ENCODE measurements at places on chromosomes 16 and 17. TPM values are rescaled to one million over a fixed set of nuclear protein-coding genes. Genes with fewer than 3 reads are reported as not detected.

TCAP gene
- total RNA-seq: 1.3 TPM

CDH3 gene
- total RNA-seq: 3.6 TPM

CRISPLD2 gene
- total RNA-seq: 3.3 TPM

CYB561 gene
- 6.1 TPM for total RNA-seq

TMEM235 gene
- total RNA-seq: not detected

KRTAP2-3 gene
- not detected for total RNA-seq

GPRC5B gene
- total RNA-seq: 0.76 TPM

C16orf87 gene
- total RNA-seq: 14.0 TPM

SLC25A39 gene
- 109 TPM for total RNA-seq

DNA sequence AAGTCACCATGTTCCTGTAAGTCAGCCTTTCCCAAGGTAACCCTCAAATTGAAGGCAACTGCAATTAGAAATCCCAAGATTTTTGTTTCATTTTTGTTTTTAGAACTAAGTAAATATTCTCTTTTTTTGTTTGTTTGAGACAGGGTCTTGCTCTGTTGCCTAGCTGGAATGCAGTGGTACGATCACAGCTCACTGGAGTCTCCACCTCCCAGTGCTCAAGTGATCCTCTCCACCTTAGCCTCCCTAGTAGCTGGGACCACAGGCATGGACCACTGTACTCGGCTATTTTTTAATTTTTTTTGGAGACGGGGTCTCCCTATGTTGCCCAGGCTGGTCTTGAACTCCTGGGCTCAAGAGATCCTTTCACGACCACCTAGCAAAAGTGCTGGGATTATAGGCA, 10.6 kb upstream of the LRRC59 start:
- no peaks in the 10 kb centered on the region for H3K4me1 ChIP-seq
- no peaks in the 10 kb centered on the region for H3K36me3 ChIP-seq
- no peak overlapping the region for H3K4me3 ChIP-seq
- DNase-seq: no peak

DNA sequence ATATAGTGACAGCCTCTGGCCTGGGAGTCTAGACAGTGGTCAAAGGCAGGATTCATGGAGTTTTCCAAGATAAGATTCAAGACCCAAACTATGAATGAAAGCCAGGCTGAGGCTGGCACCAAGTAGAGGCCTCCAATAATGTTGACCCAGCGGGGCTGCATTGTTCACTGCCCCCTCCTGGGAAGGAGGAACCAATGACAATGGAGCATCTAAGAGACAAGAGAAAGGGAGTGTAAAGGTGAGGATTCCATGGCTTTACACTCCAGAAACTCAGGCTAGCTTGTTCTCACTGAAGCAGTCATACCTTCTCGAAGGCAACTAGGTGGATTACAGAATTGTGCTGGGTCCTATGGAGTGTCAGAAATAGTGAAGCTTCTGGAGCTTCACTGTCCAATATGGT, 380.3 kb downstream of the WWOX start:
- no peaks in the 10 kb centered on the region for H3K36me3 ChIP-seq
- no peak for DNase-seq
- H3K27ac ChIP-seq: no peak overlapping the region
- no peak overlapping the region for H3K4me3 ChIP-seq
- H3K4me1 ChIP-seq: peaks cover 15% of the 10 kb centered on the region

GRCh38 chr17:7204828-7205461, 14.7 kb downstream of the DLG4 start:
- no peaks in the 10 kb centered on the region for H3K27me3 ChIP-seq
- H3K36me3 ChIP-seq: peaks cover 13% of the 10 kb centered on the region
- peak overlapping the region; percentile 89 for H3K27ac ChIP-seq
- H3K4me3 ChIP-seq: peak overlapping the region; percentile 70
- peak; percentile 90 for DNase-seq

GRCh38 chr16:31502981-31503380, 5.2 kb downstream of the RUSF1 start:
- DNase-seq: no peak
- no peaks in the 10 kb centered on the region for H3K27me3 ChIP-seq
- peaks cover 11% of the 10 kb centered on the region for H3K36me3 ChIP-seq
- peaks cover 13% of the 10 kb centered on the region for H3K4me1 ChIP-seq
- no peak overlapping the region for H3K27ac ChIP-seq

DNA sequence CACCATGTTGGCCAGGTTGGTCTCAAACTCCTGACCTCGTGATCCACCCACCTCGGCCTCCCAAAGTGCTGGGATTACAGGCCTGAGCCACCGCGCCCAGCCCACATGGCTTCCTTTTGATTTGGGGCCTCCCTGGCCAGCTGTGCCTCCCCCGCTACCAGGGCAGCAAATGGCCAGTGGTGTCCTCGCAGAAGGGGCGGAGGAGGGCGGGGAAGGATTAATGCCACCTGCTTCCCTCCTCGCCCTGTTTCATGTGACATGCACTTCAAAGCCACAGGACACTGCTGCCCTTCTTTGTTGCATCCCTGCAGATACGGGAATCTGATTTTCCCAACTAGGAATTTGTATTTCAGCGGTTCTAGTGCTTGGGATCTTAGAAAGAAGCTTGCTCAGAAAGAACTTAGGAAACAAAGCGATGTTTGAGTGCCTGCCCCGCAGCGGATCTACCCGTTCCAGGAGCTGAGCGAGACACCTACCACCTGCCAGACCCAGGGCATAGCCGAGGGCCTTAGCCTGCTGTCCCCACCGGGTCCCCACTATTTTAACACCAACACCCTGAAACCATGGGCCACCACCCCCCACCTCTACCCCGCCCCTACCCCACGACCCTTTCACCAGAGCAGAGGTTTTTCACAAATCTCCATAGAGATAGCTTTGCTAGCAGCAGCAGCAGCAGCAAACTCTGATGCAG, 37.7 kb upstream of the CCDC182 start:
- H3K4me1 ChIP-seq: peaks cover 4% of the 10 kb centered on the region
- H3K4me3 ChIP-seq: no peak overlapping the region
- H3K27me3 ChIP-seq: peaks cover 33% of the 10 kb centered on the region
- no peak for DNase-seq
- no peaks in the 10 kb centered on the region for H3K36me3 ChIP-seq

GRCh38 chr16:59330019-59330670, 596.0 kb upstream of the GOT2 start:
- H3K4me1 ChIP-seq: peaks cover 48% of the 10 kb centered on the region
- H3K36me3 ChIP-seq: no peaks in the 10 kb centered on the region
- DNase-seq: no peak
- H3K4me3 ChIP-seq: no peak overlapping the region
- no peaks in the 10 kb centered on the region for H3K27me3 ChIP-seq
- H3K27ac ChIP-seq: no peak overlapping the region

- peaks cover 22% of the 10 kb centered on the region for H3K27me3 ChIP-seq
- H3K4me3 ChIP-seq: no peak overlapping the region
- no peak for DNase-seq
Measured at GRCh38 chr17:4623249-4623648, 18.2 kb downstream of the ALOX15 start.

DNA sequence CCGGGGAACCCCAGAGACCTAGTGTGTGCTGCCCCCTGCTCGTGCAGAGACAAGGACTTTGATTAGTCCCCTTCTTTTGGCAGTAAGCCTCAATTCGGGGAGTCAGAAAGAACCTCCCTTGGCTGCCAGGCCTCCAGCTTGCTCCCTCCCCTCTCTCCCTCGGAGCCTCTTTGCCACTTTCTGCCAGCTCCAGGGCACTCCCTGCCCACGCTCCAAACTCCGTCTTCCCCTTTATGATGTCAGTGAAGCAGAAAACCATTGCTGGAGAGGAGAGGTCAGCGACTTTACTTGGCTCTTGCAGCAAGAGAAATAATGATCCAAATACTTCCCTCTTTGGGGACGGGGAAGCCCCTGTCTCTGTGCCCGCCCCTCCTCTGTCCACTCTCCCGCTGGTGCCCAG, 28.1 kb downstream of the TTYH2 start:
- no peaks in the 10 kb centered on the region for H3K27me3 ChIP-seq
- no peak overlapping the region for H3K4me3 ChIP-seq
- H3K4me1 ChIP-seq: peaks cover 15% of the 10 kb centered on the region
- H3K27ac ChIP-seq: no peak overlapping the region

DNA sequence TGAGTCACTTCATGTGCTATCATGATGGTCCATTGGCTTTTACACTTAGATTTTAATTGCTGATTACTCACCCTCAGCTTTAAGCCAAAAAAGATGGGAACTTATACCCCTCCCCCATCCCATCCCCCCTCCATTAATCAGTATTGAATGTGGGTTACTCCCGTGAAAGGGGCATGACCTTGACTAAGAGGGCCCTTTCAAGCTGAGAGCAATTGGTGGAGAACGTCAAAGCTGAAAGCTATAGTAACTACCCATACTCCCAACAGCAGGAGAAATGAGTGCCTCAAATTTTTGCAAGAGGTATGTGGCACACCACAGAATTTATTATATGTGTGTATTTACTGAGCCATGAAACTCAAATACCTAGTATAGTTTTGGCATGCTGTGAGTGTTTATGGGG, 99.7 kb upstream of the CDH8 start:
- H3K36me3 ChIP-seq: no peaks in the 10 kb centered on the region
- no peaks in the 10 kb centered on the region for H3K4me1 ChIP-seq
- no peak overlapping the region for H3K4me3 ChIP-seq
- no peaks in the 10 kb centered on the region for H3K27me3 ChIP-seq
- H3K27ac ChIP-seq: no peak overlapping the region

DNA sequence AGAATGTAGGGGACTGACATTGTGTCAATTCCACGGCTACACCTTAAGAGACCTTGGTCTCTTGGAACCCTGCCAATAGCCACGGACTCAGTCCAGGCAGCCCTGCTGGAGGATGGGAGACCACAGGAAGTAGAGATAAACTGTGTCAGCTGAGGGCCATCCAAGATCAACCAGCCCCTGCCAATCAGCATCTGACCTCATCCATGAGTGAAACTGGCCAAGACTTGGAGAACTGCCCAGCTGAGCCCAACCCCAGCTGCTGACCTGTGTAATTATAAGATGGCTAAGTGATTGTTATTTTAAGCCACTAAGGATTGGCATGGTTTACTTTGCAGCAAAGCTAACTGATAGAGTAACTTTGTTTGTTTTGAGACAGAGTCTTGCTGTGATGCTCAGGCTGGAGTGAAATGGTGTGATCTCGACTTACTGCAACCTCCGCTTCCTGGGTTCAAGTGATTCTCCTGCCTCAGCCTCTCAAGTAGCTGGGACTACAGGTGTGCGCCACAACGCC, 13.3 kb upstream of the YWHAE start:
- no peak overlapping the region for H3K4me3 ChIP-seq
- no peak for DNase-seq
- H3K27me3 ChIP-seq: no peaks in the 10 kb centered on the region

GRCh38 chr17:7039832-7040231, 4.0 kb downstream of the SLC16A13 start:
- H3K36me3 ChIP-seq: no peaks in the 10 kb centered on the region
- no peak overlapping the region for H3K27ac ChIP-seq
- H3K4me1 ChIP-seq: peaks cover 35% of the 10 kb centered on the region

DNA sequence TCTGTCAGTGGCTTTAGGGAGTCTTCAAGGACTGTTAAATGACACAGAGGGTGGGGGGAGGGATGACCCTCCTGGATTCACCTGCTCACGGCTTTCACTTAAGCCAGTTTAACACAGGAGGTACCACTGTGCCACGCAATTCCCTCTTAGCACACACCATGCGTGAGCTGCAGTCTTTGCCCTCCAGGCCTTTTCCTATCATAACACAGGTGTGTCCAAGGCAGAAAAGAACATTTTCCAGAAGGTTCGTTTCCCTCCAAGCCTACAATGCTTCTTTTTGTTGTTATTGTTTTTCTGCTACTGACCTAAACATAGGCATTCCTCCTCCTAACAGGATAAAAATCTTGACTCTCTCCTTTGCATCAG, 1.1 kb downstream of the ZFHX3 start:
- DNase-seq: no peak
- H3K4me1 ChIP-seq: peaks cover 56% of the 10 kb centered on the region
- peak overlapping the region; percentile 94 for H3K27ac ChIP-seq

DNA sequence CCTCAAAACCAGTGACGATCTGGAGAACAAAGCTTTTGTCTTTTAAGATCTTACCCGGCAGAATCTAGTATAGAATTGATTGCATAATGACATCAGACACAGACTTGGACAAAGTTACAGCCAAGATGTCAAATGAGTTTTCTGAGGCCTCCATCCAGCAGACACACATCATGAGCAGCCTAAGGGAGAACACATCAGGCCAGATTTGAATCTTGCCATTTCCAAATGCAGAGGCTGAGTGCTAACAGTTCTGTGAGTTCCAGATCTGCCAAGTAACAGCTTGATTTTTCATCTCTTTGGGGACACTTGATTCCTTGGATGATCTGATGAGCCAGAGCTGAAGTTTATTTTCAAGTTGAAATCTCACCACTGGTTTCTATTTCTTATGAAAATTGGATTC, 21.0 kb downstream of the NOG start:
- H3K4me1 ChIP-seq: no peaks in the 10 kb centered on the region
- H3K27me3 ChIP-seq: peaks cover 8% of the 10 kb centered on the region
- no peak for DNase-seq
- H3K27ac ChIP-seq: no peak overlapping the region
- H3K4me3 ChIP-seq: no peak overlapping the region
- H3K36me3 ChIP-seq: no peaks in the 10 kb centered on the region

- H3K36me3 ChIP-seq: no peaks in the 10 kb centered on the region
- DNase-seq: no peak
- no peak overlapping the region for H3K4me3 ChIP-seq
Measured at GRCh38 chr16:83698964-83699363, 108.8 kb upstream of the HSBP1 start.

GRCh38 chr17:39754161-39754957, 16.6 kb downstream of the GRB7 start:
- H3K36me3 ChIP-seq: no peaks in the 10 kb centered on the region
- peak; percentile 95 for DNase-seq
- peak overlapping the region; percentile 60 for H3K4me3 ChIP-seq

DNA sequence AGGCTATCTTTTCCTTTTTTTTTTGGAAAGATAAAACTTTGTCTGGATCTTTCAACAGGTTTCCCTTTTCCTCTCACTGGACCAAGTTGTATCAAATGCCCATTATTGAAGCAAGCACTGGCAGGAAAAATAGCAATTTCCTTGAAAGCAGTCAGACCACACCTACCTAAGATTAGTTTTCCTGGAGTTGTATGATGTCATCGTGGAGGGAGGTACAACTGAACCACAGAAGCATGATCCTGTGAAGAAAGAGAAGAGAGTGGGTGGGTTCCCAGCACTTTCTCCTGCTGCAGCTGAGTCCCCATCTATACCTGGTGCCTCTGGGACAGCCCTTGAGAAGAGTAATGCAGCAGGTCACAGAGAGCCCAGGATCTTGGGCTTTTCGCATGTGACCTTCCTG, 63.6 kb upstream of the ERCC4 start:
- no peak for DNase-seq
- H3K27ac ChIP-seq: no peak overlapping the region
- H3K27me3 ChIP-seq: no peaks in the 10 kb centered on the region
- no peaks in the 10 kb centered on the region for H3K4me1 ChIP-seq
- H3K36me3 ChIP-seq: no peaks in the 10 kb centered on the region

- H3K36me3 ChIP-seq: peaks cover 4% of the 10 kb centered on the region
- H3K4me3 ChIP-seq: no peak overlapping the region
- no peaks in the 10 kb centered on the region for H3K27me3 ChIP-seq
- H3K4me1 ChIP-seq: no peaks in the 10 kb centered on the region
Measured at GRCh38 chr17:44928950-44929720, 13.8 kb upstream of the GFAP start.

Measured in osteocyte (in vitro differentiated cells).